ENCODE measurements at places on chromosomes 5 and 9.
A peak's percentile ranks its signal among the peaks of the same experiment; 100 is the strongest.

GRCh38 chr5:159178978-159179377 lies 30.4 kb downstream of the RNF145 start:
- no peak for DNase-seq

- DNase-seq = no peak
Measured at GRCh38 chr5:35230038-35230611, at the start of gene PRLR. Gene PRLR (minus strand): TSS chr5:35230487. CDS start chr5:35089620, 140,867 bp downstream.

DNA sequence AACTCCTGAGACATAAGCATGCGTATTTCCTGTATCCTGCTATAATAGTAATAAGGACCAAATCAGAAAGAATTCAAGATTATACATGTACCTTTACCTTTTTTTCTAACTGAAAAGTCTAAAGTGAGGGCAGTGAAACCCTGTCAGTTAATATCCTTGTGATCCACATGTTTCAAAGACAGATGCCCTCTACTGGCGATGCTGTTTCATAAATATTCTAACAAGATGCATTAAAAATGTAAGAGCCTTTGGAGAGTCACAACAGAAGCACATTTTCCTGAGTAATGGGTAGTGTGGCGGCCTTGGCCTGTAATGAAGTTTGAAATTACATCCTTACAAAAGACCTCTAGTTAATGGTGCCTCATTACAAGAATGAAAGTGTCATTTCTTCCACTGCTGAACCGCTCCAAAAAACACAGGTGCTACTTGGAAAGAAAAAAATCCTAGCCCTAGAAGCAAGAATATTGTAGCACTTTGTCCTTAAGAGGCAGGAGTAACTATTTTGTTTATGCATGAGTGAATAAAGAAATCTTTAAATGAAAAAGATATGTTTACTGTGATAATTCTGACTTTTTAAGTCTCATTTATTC lies 232.6 kb downstream of the EPB41L4A start:
- peak; percentile 21 for DNase-seq

GRCh38 chr5:147860641-147861025 lies 17.9 kb upstream of the SCGB3A2 start:
- DNase-seq = no peak

- no peak for DNase-seq
Measured at GRCh38 chr9:91519520-91520277, 96.1 kb upstream of the NFIL3 start.

- no peak for DNase-seq
Measured at GRCh38 chr9:136960212-136960937, 8.3 kb downstream of the LCN12 start.

DNA sequence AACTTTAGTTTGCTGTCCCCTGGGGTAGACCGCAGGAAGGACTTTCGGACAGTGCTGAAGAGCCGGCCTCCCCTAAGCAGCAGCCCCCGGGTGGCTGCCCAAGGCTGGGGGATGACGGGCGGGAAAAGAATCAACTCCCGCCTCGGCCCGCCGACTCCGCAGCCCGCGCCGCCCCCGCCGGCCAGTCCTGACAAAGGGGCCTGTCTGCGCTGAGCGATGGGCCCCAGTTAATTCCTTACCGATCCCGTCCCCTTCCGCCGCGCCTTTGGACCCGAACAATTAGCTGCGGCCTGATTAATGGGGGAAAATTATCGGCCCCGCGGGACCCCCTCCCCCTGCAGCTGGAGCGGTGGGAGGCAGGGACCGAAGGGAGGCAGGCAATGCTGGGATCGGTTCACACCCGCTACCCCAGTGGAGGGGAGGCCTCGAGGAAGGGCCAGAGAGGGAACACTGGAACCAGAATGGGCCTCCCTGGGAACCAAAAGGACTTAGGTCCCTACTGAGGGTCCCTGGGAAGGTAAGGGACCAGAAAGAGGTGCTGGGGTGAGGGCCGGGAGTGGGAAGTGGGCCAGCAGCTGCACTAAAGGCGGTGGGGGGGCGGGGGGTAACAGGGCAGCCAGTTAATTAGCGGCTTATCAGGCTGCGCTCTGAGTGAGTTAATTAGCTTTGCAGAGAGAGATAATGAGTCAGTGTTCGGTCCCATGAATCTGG lies 4.2 kb downstream of the ARID3C start:
- DNase-seq = no peak

Measured in putamen (tissue), 1 donor.